ENCODE measurements at places on chromosomes 3 and 15.

GRCh38 chr3:158463556-158463955 is 107.4 kb upstream of the MLF1 start:
- DNase-seq, result no peak

GRCh38 chr3:71341721-71342120 is 241.8 kb downstream of the FOXP1 start:
- no peak for DNase-seq

- no peak for DNase-seq
Observed at GRCh38 chr15:29095746-29096145, 173.9 kb downstream of the NSMCE3 start.

- no peak for DNase-seq
Observed at GRCh38 chr15:79743032-79743431, 153.8 kb downstream of the MTHFS start.

DNA sequence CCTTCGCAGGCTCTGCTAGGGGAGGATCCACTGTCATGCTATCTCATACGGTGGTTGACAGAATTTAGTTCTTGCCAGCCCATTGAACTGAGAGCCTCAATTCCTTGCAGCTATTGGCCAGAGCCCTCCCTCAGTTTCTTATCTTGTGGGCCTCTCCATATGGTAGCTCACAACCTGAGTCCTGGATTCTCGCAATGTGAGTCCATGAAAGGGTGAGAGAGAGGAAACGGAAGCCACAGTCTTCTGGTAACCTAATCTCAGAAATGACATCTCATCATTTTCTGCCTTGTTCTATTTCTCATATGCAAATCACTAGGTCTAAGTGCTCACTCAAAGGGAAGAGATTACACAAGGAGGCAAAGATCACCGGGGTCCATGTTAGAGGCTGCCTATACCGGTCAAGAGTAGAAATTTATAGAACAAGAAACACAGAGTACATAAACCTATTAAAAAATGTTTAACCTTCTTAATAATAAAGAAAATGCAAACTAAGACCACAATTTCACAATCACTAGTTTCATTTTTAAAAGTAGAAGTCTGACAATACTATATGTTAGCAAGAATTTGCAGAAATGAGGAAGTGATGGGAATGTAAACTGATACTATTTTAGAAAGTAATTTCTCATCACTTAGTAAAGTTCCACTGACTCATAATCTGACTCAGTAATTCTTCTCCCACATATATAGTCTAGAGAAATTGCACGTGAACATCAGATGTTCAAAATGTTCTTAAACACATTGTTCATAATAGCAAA is 378.4 kb upstream of the AGTR1 start:
- DNase-seq, result no peak

- DNase-seq, result no peak
Observed at GRCh38 chr15:27592036-27592760, 506.9 kb downstream of the OCA2 start.

DNA sequence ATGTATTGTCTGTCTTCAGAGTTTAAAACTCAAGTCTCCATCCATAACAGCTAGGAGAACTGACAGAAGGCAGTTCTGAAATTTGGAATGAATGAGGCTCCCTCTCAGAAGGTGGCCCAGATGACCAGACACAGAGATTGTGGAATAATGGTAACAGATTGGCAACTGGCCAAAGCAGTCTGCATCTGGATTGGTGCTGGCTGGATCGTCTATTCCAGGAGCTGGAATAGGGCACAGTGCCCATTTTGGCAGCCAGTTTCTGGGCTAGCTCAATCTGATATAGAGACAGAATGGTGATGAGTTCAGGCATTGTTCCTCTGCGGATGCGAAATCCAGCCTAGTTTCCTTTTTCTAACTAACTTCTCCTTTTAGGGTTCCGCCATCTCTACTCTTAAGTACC is 851.7 kb downstream of the PDCD6IP start:
- DNase-seq, result no peak

DNA sequence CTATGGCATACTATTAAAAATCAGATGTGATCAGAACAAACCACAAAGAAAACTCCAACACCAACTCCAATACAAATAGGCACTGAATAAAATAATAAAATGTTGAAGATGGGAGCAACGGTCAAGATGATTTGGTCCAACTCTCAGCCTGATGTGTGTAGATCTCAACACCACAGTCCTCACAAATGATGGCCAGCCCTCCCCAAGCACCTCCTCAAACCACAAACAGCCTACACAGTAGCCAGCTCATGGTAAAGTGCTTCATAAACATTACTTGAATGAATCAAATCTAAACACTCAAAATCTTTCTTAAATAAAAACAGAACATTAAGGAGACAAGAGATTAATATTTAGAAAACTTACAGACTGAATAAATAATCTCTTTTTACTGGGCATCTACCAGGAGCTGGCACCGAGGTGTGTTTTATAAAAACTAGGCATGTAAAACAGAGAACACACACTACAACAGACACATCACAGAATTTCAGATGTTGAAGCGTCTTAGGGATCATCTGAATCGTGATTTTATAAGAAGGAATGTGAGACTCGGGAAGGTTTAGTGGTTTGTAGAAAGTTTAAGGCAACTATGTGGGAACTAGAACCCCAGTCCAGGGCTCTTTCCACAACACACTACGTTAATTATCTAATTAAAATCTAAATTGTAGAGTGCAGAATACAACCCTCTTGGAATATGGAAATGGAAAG is 102.4 kb downstream of the MYLK start:
- DNase-seq, result no peak

- no peak for DNase-seq
Observed at GRCh38 chr15:100807028-100807427, 72.6 kb upstream of the ALDH1A3 start.

- peak; percentile 61 for DNase-seq
Observed at GRCh38 chr3:45656575-45657363, 32.4 kb upstream of the SACM1L start.

- DNase-seq, result no peak
Observed at GRCh38 chr3:193174140-193174539, 66.9 kb upstream of the PLAAT1 start.

DNA sequence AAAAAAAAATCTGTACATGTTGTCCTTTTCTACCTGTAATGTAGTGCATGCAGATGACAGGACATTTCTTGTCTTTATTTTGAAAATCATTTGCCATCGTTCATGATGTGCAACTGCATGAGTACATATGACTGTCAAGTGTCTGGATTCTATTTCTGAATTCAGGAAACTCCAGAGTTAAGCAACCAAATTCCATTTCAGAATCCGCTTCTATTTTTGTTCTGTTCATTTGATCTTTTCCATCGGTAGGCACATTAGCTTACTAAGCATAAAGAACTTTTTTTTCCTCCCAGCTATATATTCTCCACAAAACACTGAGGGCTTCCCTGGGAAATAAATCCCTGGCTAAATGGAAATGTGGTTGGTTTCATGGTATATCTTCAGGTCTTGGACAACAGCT is 365.6 kb downstream of the PTPRG start:
- DNase-seq, result no peak

DNA sequence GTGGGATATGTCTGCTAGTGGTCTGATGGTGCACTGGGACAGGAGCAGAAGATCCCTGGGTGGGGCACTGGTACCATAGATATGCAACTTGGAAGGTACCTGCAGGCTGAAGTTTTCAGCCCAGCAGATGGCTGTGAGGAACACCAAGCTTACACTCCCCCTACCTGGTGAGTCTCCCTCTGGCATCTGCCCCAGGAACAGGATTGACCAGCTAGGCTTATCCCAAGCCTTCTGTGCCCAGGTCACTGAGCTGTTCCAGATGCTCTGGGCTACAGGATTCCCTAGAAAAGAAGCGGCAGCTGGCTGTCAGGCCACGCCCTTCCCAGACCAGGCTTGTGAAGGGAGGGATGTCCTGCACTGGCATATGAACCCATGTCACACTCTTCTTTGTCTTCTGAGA is 1130.0 kb downstream of the NAALADL2 start:
- DNase-seq, result no peak

DNA sequence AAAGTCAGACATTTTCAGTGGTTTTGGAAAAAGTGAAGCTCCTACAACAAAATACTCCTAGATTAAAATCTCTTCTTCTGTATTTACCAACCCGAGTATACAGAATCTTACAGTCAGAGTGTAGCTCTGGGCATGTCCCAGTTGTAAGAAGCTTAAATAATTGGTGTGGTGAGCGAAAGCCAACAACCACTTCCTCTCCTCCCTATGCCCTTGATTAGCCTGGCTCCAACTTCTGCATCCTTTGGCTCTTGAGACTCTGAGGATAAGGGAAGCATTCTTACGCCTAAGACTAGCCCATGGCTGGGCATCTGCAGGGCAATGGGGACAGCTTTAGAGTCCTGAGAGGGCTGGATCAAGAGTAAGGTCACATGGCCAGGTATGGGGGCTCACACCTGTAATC is 25.5 kb downstream of the RFT1 start:
- DNase-seq, result no peak

DNA sequence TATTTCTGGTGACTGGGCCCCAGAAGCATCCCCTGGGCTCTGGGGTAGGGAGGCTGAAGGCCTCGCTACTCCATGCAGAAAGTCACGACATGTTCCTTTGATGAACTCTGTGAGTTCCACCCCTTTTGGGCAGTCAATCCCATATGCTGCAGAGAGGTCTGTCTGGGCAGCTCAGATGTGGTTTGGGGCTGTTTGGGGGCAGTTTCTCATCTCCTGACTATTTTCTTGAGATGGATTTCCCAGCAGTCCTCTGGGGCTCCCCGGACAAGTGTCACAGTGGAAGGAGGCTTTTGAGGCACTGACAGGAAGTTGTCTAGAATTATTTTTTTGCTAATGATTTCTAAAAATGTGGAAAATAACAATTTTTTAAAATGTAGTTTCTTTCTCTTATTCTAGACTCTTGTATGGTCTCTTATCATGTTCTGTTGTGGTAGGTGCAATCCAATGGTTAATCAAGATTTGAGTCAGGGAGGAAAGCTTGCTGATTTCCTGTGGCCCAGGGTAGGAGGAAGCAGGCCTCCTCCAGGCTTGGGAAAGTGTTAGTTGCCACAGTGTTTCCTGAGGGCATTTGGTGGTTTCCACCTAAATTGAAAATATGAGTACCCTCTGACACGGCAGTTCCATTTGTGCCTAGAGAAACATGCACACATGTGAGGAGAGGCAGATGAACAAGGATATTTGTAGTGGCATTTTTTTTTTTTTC is 19.9 kb upstream of the TATDN2 start:
- DNase-seq, result no peak

- DNase-seq, result no peak
Observed at GRCh38 chr3:188827103-188827502, 344.7 kb upstream of the TPRG1 start.

DNA sequence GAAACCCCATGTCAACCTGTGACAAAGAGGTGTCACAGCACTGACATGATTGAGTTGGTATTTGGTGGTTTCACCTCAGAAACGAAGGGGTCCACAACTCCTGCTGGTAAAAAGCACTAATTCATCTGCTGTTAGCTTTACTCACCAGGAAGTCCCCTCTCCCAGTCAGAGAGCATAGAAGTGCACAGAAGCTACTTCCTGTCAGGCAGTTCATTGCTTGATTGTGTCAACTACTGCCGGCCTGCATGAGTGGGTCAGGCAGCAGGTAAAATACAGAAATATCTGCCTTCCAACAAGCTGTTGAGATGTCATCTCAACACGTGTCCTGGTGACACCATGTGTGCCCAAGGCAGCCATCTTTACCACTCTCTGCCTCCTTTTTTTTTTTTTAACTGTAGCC is 596.6 kb upstream of the NR2F2 start:
- DNase-seq, result no peak

- DNase-seq, result no peak
Observed at GRCh38 chr3:114456742-114457141, 162.9 kb downstream of the TIGIT start.

- no peak for DNase-seq
Observed at GRCh38 chr3:35257641-35258040, 381.7 kb upstream of the ARPP21 start.

- no peak for DNase-seq
Observed at GRCh38 chr3:74500257-74500656, 114.2 kb downstream of the CNTN3 start.

GRCh38 chr15:58518626-58519025 is 86.8 kb downstream of the LIPC start:
- DNase-seq, result no peak

DNA sequence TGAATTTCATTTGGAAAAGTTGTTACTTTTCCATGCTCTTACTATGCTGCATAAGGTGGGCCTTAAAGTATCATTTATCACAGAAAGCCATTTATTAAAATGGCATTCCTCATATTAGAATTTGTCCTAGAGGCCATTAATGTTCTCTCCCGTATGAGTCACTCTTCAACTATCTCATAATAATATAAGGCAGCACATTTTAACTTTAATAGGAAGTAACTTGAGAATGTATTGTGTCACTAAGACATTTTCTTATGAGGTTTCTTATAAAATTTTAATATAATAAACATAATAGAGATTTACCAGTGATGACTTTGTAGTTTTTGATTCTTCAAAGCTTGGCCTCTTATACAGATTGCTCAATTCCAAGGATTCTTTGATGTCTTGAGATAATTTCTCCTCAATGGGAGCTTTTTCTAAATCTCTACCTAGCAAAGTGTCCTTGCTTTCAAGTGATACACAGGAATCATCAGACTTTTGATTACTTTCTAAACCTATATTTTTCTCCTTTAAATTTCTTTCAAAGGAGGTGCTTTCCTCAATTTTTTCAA is 74.7 kb downstream of the ZBBX start:
- DNase-seq, result no peak

DNA sequence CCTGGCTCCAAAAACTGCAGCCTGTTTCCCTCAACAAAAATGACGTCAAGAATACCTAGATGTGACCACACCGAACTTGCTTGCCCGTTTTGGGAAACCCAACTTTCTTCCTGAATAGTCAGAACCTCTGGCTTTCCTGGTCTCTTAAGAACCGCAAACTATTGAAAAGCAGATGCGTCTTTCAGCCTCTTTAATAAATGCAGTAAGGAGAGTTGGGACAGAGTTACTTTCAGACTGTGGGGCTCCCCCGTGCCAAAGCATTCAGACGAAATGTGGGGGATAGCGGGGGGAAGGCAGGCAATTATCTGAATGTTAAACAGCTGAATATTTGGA is 1.2 kb upstream of the PROK2 start:
- DNase-seq, result no peak

GRCh38 chr3:20527368-20527767 is 341.4 kb upstream of the SGO1 start:
- no peak for DNase-seq

GRCh38 chr3:10757821-10758130 is 58.3 kb upstream of the SLC6A11 start:
- DNase-seq, result no peak

- DNase-seq, result no peak
Observed at GRCh38 chr3:141051443-141052200, 475 bp downstream of the SPSB4 start.

- no peak for DNase-seq
Observed at GRCh38 chr3:38119821-38120692, 16.9 kb downstream of the ACAA1 start.
